ENCODE measurements at places on chromosomes 6 and 20.

DNA sequence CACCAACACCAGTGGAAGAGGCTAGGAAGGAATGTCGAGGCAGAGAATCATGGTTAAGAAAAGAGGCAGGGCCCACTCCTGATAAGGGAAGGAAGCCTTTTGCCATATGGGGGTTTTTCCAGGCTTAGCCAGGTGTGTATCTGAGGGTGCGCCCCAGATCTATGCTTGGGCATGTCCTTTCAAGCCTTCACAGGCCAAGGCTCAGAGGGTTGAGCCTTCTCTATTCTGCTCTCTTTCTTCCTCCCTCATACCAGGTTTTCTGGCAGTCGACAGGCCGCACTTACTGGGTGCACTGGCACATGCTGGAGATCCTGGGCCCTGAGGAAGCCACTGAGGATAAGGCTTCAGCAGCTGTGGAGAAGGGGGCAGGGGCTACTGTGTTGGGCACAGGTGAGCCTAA is 4.7 kb downstream of the CUL9 start:
- DNase-seq: no peak

- no peak for DNase-seq
Observed at GRCh38 chr20:31711179-31712111, 11.2 kb downstream of the BCL2L1 start.

- DNase-seq: no peak
Observed at GRCh38 chr6:11271228-11272020, 39.0 kb upstream of the NEDD9 start.

DNA sequence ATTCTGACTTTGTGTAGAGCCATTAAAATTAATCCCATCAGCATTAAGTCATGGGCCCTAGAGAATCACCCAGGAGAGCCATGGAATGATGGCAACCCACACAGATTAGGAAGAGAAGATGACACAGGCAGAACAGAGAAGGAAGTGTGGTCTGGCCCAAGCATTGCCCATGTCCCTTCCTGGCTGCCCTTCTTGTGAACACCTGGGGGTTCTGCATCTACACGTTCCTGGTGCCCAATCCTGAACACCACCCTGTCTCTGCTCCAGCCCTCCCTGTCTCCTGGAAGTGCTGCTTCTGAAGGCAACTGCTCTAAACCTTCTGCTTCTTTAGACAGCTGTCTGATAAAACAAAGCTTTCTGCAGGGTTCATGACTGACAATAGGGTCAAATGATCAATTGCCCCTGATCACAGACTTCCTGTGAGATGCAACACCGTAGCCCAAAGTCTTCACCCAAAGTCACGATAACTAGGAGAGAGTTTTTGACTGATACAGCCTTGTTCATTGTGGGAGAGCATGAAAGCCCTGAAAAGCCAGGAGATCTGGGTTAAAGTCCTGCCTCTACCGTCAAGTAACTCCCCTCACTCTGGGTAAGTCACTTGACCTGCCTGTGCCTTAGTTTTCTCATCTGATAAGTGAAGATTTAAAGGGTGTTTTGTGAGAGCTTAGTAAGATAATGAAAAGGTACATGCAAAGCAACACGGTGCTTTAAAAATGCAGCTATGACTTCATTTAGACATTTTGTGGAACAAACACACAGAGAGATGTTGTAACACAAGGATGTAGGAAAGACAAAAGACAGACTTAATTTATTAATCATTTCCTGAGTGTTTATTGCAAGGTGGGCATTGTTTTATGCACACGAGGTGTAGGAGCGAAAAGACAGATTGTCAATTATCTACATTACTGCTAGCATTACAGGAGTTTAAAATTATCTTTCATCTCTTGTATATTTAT is 291.2 kb upstream of the STXBP5 start:
- DNase-seq: no peak

DNA sequence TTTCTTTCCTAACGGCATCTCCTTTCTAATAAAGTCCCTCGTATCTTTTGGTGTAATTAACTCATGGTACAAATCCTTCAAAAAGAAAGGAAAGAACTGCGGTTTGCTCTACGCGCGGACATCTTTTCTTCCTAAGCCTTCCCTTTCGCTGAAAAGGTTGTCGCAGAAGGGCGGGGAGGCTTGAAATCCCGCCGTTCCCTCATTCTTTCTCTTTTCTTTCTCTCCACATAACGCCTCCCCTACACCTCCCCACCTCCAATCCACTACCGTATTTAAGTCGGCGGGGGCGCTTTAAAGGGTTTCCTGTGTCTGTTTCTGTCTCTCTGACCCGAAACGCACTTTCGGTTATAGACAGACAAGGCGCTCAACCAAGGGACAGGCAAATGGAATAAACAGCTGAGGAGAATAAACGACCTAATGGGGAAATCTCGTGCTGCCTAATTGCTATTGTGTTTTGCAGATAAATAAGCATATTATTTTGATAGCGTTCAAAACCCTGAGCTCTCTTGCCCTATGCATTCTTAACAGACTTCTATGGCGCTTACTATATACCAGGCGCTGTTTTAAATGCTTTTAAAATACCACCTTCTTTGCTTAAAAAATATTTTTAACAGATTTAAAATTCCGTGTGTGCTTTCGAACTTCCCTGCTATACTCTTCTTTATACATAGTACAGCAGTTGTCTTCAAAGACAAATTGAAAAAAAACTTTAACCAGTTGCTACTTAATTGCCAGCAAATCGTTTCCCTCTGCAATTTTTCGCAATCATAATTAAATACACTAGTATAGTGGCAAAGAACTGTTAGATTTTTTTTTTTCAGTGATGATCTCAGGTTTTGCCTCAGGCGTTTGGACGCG is 2.5 kb upstream of the HEY2 start:
- DNase-seq: peak; percentile 73

GRCh38 chr6:51963980-51964379 is 123.4 kb downstream of the PKHD1 start:
- no peak for DNase-seq

GRCh38 chr6:129440691-129441090 is 269.3 kb downstream of the ARHGAP18 start:
- no peak for DNase-seq

DNA sequence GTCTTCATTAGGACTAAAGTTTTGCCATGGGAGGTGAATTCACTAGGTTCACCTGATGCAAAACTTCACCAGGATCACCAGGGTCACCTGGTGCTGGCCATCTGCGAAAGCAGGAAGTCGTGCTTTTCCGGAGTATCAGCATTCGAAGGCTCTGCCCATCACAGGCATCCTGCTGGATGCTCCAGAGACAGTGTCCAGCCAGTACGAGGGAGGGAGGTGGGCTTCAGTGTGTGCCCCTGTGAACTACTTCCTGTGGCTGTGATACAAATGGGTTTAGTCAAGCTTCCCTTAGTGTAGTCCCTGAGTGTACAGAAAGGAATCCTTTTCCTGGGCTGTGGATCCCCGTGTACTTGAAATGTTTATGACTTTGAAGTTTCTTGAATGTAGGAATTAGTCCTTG is 3.4 kb upstream of the RPS6KA2 start:
- no peak for DNase-seq

GRCh38 chr6:111753573-111753972 is 119.7 kb downstream of the FYN start:
- DNase-seq: no peak

DNA sequence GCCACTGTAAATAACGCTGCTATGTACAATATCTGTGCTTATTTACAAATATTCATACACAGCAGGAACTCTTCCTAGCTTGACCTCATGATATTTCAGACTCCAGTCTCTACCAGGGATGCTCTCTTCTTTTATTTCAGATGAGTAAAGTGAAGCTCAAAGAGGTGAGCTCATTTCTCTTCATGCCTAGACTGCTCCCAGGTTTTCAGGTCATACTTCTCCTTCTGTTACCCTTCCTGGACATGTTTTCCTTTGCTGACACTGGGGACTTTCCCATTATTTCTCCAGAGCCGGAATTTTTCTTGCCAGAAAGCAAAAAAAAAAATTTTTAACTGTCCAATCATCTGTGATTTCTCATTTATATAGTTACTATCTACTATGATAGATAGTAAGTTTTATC is 147.2 kb upstream of the DST start:
- DNase-seq: no peak

- DNase-seq: no peak
Observed at GRCh38 chr6:409370-409972, 17.9 kb downstream of the IRF4 start.

- DNase-seq: no peak
Observed at GRCh38 chr6:44742828-44743372, 355.4 kb downstream of the CDC5L start.

DNA sequence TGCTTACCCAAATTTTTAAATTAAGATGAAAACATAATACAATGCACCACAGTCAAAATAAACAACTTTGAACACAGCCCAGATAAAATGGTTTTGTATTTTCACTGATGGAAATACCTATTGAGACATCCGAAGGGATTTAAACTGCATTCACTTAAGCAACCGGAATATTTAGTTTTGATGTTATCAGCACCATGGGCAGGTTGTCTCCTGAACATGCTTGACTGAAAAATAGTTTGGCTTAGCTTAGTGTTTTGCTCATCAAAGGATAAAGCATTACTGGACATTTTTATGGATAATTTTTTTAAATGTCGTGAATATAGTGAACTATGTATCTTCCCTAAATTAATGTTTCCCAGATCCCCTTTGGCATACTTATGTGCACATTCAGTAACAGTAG is 177.5 kb downstream of the GJA1 start:
- DNase-seq: no peak

DNA sequence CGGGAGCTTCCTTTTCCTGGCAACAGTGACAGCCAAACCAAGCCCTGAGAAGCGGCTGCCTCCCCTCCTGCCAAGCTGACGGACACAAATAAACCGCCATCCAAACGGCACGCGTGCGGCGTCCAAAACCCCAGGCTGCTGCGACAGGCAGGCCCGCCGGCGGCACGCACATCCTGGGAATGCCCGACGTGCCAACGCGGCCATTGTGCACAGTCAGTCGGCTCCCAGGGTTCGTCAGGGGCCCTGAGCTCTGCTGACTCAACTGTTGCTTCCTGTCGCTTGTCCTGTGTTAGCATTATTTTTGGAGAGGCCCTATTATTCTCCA is 6.8 kb downstream of the JAG1 start:
- no peak for DNase-seq

GRCh38 chr6:131968656-131969055 is 17.5 kb upstream of the CCN2 start:
- DNase-seq: no peak

GRCh38 chr20:49275216-49275615 is 2.6 kb downstream of the ZNFX1 start:
- DNase-seq: no peak

- DNase-seq: no peak
Observed at GRCh38 chr6:132661906-132662305, 2.9 kb upstream of the TAAR1 start.

- no peak for DNase-seq
Observed at GRCh38 chr6:104404377-104404776, 455.3 kb downstream of the HACE1 start.

DNA sequence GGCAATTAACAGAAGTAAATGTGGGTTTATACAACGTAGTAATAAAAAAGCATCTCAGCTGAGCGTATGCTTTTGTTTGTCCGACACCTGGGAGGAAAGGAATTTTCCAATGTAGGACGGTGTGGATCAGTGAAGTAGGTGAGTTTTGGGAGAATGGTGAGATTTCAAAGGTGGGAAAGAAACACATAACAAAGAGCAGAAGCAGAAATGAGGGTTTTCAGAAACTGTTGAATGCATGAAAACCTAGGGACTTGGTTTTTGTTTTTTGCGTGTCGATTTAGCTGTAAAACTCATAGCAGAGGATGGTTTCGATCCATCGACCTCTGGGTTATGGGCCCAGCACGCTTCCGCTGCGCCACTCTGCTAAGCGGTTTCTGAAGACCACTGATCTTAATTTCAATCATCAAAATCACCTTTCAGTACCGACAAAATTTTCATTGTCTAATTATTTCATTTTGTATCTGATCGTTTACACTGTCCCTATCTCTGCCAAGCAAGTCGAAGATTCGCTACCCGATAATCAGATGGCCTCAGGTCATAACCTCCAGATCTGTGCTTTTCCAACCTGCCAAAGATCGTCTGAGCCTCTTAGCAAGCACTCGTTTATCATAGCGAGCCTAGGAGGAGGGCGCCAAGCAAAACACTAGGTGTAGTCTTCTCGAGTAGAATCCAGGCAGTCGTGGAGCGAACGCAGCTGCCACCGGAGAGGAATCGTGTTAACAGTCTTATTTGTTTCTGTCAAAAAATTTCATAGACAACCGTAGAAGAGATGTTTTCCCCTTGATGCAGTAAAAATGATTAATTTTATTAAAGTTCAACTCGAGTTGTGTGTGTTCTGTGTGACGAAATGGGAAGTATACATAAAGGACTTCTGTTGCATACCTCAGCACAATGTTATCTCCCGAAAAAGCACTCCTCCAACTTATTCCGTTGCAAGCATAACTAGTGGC is 20.9 kb upstream of the POM121L2 start:
- DNase-seq: no peak

All from NCI-H510A (cell line).